ENCODE measurements at places on chromosomes 4 and X. TPM values are rescaled to one million over a fixed set of nuclear protein-coding genes. Genes with fewer than 3 reads are reported as not detected.

- H3K27ac ChIP-seq: no peak overlapping the region
- no peak for DNase-seq
- H3K27me3 ChIP-seq: no peaks in the 10 kb centered on the region
- H3K4me1 ChIP-seq: no peaks in the 10 kb centered on the region
Measured at GRCh38 chrX:34300871-34301270, 168.8 kb upstream of the FAM47A start.

DNA sequence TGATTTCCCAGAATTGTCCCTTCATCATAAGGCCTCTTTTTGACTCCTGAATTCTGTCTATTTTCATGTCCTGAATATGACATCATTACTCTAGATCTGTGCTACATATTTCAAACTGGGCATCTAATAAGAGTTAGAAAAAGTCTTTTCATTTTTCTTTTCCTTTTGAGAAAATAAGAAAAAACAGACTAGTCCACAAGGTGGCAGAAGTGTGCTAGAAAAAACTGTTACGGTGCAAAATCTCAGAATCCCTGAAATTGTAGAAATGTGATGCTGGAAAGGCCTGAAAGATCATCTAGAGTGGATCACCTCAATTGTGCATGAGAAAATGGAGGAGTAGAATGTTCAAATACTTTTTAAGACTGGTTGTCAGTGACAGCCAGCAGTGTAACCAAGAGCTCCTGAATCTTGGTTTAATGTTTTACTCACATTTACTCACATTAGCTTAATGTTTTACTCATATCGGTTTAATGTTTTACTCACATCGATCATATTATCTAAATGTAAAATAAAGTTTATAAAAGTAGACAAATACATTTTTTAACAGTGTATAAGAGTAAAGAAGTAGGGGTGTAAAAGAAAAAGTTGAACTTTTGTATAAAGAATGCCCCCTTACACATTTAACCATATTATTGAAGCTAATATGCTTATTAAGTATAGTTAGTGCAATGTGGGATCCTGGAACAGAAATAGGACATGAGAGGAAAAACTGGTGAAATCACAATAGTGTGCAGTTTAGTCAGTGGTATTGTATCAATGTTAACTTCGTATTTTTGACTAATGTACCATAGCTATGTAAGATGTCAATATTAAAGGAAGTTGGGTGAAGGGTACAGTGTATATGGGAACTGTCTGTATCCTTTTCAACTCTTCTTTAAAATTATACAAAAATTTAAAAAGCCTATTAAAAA lies 15.2 kb downstream of the ASB11 start:
- DNase-seq: no peak
- H3K27me3 ChIP-seq: no peaks in the 10 kb centered on the region
- no peaks in the 10 kb centered on the region for H3K4me1 ChIP-seq
- H3K36me3 ChIP-seq: no peaks in the 10 kb centered on the region

- H3K36me3 ChIP-seq: no peaks in the 10 kb centered on the region
- peak; percentile 90 for DNase-seq
- H3K27ac ChIP-seq: peak overlapping the region; percentile 69
- H3K4me3 ChIP-seq: peak overlapping the region; percentile 2
- no peaks in the 10 kb centered on the region for H3K27me3 ChIP-seq
Measured at GRCh38 chr4:122798101-122798500, 28.5 kb upstream of the FGF2 start.

REELD1 gene
- 0.05 TPM for total RNA-seq

GRCh38 chr4:1792832-1793495 lies at the start of gene FGFR3:
FGFR3 (plus strand) TSS chr4:1793293; CDS start chr4:1793935, 642 bp downstream.
- H3K36me3 ChIP-seq: no peaks in the 10 kb centered on the region
- no peak within 1 kb of the TSS for H3K27ac ChIP-seq
- H3K27me3 ChIP-seq: peaks cover 5% of the 10 kb centered on the region
- H3K4me3 ChIP-seq: peak within 1 kb of the TSS; percentile 44
- no peak for DNase-seq
- H3K4me1 ChIP-seq: peaks cover 13% of the 10 kb centered on the region

DNA sequence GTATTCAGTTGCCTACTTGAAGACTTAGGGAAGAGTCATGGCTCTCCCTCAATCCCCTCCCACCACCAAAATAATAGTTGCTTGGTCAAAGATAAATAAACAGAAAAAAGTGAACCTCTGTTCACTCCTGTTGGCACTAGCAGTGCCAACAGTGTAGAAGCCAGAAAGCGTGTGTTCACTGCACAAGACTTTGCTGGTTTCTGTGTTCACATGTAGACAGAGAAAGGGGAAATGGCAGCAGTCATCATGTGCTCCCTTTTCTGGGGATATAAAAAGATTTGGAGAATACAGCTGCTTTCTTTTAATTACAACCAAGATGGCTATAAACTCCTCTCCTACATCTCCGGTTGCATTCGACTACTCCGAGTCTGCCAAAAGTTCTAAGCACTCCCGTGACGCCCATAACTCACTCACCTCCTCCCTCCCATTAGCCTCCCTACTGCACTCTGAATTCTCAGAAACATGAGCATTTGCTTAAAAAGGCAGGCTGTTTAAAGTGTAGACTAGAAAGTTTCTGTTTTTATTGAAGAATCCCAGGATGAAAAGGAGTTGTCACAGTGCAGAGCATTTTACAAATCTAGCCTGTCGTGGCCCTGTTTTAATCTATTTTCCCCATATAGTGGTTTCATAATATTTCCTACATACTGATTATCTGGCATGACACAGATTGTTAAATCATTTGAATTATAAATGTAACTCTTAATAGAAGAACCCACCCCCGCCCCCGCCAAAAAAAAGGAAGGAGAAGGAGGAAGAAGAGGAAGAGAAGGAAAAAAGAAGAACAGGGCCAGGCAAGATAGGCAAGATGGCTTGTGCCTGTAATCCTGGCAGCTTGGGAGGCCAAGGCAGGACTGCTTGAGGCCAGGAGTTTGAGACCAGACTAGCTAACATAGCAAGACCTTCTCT lies 16.7 kb downstream of the LGI2 start:
- no peak overlapping the region for H3K27ac ChIP-seq
- H3K4me1 ChIP-seq: no peaks in the 10 kb centered on the region
- H3K36me3 ChIP-seq: no peaks in the 10 kb centered on the region
- no peak overlapping the region for H3K4me3 ChIP-seq
- no peak for DNase-seq
- H3K27me3 ChIP-seq: no peaks in the 10 kb centered on the region

PRRG3 gene
- total RNA-seq: not detected

DNA sequence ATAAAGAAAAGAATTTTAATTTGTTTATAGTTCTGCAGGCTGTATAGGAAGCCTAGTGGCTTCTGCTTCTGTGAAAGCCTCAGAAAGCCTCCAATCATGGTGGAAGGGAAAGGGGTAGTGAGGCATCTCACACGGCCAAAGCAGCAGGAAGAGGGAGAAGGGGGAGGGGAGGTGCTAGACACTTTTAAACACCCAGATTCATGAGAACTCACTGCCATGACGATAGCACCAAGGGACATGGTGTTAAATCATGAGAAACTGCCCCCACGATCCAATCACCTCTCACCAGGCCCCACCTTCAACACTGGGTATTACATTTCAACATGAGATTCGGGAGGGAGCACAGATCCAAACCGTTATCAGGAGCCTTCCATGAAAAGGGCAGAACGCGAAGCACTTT lies 18.1 kb downstream of the SMIM31 start:
- H3K36me3 ChIP-seq: no peaks in the 10 kb centered on the region
- no peak overlapping the region for H3K4me3 ChIP-seq
- DNase-seq: no peak
- no peak overlapping the region for H3K27ac ChIP-seq

- no peak overlapping the region for H3K27ac ChIP-seq
- no peaks in the 10 kb centered on the region for H3K27me3 ChIP-seq
- H3K4me3 ChIP-seq: no peak overlapping the region
- H3K4me1 ChIP-seq: no peaks in the 10 kb centered on the region
- no peak for DNase-seq
Measured at GRCh38 chr4:94905511-94905910, 147.8 kb downstream of the BMPR1B start.

- H3K4me3 ChIP-seq: no peak overlapping the region
- peaks cover 20% of the 10 kb centered on the region for H3K36me3 ChIP-seq
- H3K4me1 ChIP-seq: no peaks in the 10 kb centered on the region
- DNase-seq: no peak
- H3K27me3 ChIP-seq: no peaks in the 10 kb centered on the region
- H3K27ac ChIP-seq: no peak overlapping the region
Measured at GRCh38 chr4:103091601-103092223, 7.9 kb downstream of the BDH2 start.

DNA sequence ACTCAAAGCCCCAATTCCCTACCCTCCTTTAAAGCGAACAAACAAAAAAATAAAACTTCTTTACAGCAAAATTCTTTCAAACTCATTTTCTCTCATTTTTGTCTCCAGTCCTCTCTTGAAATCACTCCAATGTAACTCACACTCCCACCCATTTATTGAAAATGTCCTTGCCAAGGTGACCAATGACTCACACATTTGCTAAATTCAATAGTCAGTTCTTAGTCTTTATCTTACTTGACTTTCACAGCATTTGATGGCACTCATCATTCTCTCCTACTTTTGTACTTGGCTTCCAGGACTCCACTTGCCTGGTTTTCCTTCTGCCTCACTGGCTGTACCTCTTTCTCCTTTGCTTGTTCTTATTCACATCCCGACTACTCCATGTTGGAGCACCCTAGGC lies 19.9 kb downstream of the CC2D2A start:
- 0 out of 2 replicates have a peak, but pooled peaks cover 6% of the 10 kb centered on the region for H3K4me1 ChIP-seq
- H3K36me3 ChIP-seq: no peaks in the 10 kb centered on the region
- no peak for DNase-seq
- no peak overlapping the region for H3K27ac ChIP-seq

DNA sequence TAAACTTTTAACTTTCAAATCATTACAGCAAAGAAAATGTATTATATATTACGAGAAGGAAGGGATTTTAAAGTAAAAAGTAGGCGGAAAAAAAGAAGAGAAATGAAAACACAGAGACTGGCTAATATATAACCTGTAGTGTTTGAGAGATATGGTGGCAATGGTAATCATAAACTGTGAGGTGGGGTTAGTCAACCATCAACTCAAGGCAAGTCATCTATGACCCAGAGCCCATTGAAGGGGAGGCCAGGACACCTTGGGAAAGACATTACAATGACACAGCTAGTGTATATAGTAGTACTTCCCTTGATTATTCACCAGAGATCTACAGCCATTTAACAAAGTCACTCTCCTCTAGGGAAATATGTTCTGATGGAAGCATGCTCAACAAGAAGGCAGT lies 423.9 kb upstream of the PITX2 start:
- no peak overlapping the region for H3K4me3 ChIP-seq
- peaks cover 7% of the 10 kb centered on the region for H3K4me1 ChIP-seq
- H3K27ac ChIP-seq: no peak overlapping the region
- H3K27me3 ChIP-seq: no peaks in the 10 kb centered on the region

DNA sequence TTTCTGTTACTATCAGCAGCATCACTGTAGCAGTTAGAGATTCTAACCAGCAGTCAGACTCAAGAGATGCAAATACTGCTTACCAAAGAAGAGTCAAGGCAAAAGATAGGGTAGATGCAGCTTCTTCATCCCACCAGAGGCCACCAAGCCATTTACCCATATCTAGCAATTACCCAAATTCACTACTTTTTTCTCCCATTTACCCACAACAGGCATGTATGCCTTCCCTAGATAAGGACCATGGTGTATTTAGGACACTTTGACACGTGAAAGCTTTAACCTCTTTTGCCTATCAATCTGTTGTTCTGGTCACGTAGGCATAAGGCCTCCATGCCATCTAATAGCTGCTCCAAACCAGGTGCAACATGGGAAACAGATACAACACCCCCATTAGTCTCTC lies 5.6 kb downstream of the LARP7 start:
- H3K4me3 ChIP-seq: no peak overlapping the region
- no peak for DNase-seq
- peaks cover 32% of the 10 kb centered on the region for H3K36me3 ChIP-seq
- peaks cover 9% of the 10 kb centered on the region for H3K4me1 ChIP-seq
- no peak overlapping the region for H3K27ac ChIP-seq

- H3K4me1 ChIP-seq: peaks cover 12% of the 10 kb centered on the region
- H3K36me3 ChIP-seq: peaks cover 43% of the 10 kb centered on the region
- no peaks in the 10 kb centered on the region for H3K27me3 ChIP-seq
- peak within 1 kb of the TSS; percentile 78 for H3K27ac ChIP-seq
Measured at GRCh38 chrX:49171752-49172279, at the start of gene PLP2. PLP2 (plus strand) TSS chrX:49171898; CDS start chrX:49172001, 103 bp downstream.

- no peak overlapping the region for H3K4me3 ChIP-seq
- no peaks in the 10 kb centered on the region for H3K27me3 ChIP-seq
- H3K27ac ChIP-seq: no peak overlapping the region
- no peaks in the 10 kb centered on the region for H3K4me1 ChIP-seq
- H3K36me3 ChIP-seq: no peaks in the 10 kb centered on the region
- no peak for DNase-seq
Measured at GRCh38 chrX:131288188-131288587, 918 bp downstream of the IGSF1 start.

SLC26A1 gene
- not detected for total RNA-seq

SPATA4 gene
- not detected for total RNA-seq

- no peak overlapping the region for H3K27ac ChIP-seq
- no peaks in the 10 kb centered on the region for H3K27me3 ChIP-seq
- no peaks in the 10 kb centered on the region for H3K4me1 ChIP-seq
- H3K36me3 ChIP-seq: no peaks in the 10 kb centered on the region
- DNase-seq: no peak
Measured at GRCh38 chr4:67933755-67934154, 29.5 kb downstream of the TMPRSS11A start.

- H3K4me3 ChIP-seq: no peak overlapping the region
- no peaks in the 10 kb centered on the region for H3K27me3 ChIP-seq
- no peaks in the 10 kb centered on the region for H3K4me1 ChIP-seq
- H3K27ac ChIP-seq: no peak overlapping the region
- no peaks in the 10 kb centered on the region for H3K36me3 ChIP-seq
Measured at GRCh38 chr4:146124023-146124680, 51.4 kb upstream of the LSM6 start.

GRCh38 chr4:88320224-88320779 lies 35.9 kb upstream of the PPM1K start:
- no peak overlapping the region for H3K4me3 ChIP-seq
- no peaks in the 10 kb centered on the region for H3K27me3 ChIP-seq
- peak overlapping the region; percentile 8 for H3K27ac ChIP-seq
- no peak for DNase-seq
- no peaks in the 10 kb centered on the region for H3K36me3 ChIP-seq
- H3K4me1 ChIP-seq: peaks cover 20% of the 10 kb centered on the region

KLF8 gene
- 0.50 TPM for total RNA-seq

DNA sequence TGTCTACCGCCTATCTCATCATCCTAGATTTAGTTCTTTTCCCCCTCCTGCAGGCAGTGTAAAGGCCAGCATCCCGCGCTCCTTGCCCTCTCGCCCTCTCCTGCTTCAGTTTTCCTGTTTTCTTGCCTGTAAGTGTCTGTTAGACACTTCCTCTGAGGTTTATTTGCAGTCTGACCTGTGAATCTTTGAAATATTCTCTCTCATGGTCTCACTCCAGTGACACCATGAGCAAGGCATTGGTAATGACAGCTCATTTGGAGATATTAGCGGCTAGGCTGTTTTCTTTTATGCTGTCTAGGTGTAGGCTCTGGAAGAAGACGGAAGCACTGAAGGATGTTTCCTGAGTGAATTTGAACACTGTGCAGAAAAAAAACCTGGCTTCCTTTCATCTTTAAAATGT lies 179.6 kb downstream of the KDR start:
- no peak overlapping the region for H3K27ac ChIP-seq
- H3K4me1 ChIP-seq: no peaks in the 10 kb centered on the region
- no peaks in the 10 kb centered on the region for H3K27me3 ChIP-seq
- no peaks in the 10 kb centered on the region for H3K36me3 ChIP-seq
- DNase-seq: no peak

Measured in SJSA1 (cell line).